RWPE1 (cell line): ENCODE measurements at places on chromosomes 6 and 20.

- no peak for DNase-seq
These were observed 690.6 kb downstream of the EPM2A start for GRCh38 chr6:145044641-145045246.

GRCh38 chr6:159221486-159222170 is 52.4 kb downstream of the FNDC1 start:
- no peak for DNase-seq

GRCh38 chr6:133218852-133219251 is 22.3 kb upstream of the EYA4 start:
- no peak for DNase-seq

DNA sequence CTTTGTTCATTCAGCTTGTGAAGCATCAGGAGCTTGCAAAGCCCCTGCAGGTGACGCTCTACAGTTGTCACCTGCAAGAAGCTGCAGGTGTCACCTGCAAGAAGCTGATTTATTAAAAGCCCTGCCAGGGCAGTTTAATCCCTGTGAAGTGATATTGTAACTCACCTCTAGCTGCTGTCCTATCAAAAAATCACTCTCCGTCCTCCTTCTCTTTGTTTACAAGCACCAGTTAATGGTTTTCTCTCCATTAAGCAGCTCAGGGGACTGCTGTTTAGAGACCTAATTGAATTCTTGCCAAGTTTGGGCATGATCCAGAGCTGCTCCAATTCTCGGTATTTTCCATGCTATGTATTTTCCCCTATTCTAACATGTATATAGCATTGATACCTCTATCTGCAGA is 345.9 kb downstream of the ARHGAP18 start:
- DNase-seq, result no peak

- DNase-seq, result no peak
These were observed 5.8 kb downstream of the SCML4 start for GRCh38 chr6:107818272-107818671.

DNA sequence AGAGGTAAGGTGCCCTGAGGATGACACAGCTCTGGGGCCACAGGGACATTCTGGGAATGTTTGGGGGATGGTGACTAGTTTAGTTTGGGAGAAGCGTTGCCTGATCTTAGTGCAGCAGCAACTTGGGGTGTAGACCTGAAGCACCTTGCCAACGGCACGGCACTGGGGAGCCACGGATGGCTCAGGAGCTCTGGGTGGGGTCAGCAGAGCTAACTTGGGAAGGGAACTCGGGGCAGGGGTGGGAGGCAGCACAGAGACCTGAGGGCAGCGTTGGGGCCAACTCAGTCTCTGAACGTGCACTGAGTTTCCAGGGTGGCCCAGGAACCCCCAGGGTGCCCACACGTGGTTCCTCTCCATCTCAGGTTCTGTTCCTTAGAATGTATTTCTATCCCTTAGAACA is 14.9 kb downstream of the THBS2 start:
- no peak for DNase-seq

- DNase-seq, result no peak
These were observed 6.9 kb downstream of the MANBAL start for GRCh38 chr20:37296371-37296770.
